Osteoblast (primary cell): ENCODE measurements at places on chromosomes 2 and 18. TPM values are rescaled to one million over a fixed set of nuclear protein-coding genes. Genes with fewer than 3 reads are reported as not detected.

The ARHGAP28 gene
- 23.9 and 24.2 TPM in 2 replicates for total RNA-seq

The CD8B gene
- total RNA-seq, result not detected in 2 replicates

The MEP1B gene
- total RNA-seq, result not detected in 2 replicates

The ACADL gene
- total RNA-seq, result not detected in 2 replicates

The CXCR1 gene
- not detected in 2 replicates for total RNA-seq

The KIF1A gene
- total RNA-seq, result under 0.01 TPM in 1 of 2 replicates, not detected in the other

The CRYGD gene
- not detected in 2 replicates for total RNA-seq

The NOL4 gene
- total RNA-seq, result not detected in 2 replicates

The RGPD4 gene
- total RNA-seq, result under 0.01 TPM in 1 of 2 replicates, not detected in the other

DNA sequence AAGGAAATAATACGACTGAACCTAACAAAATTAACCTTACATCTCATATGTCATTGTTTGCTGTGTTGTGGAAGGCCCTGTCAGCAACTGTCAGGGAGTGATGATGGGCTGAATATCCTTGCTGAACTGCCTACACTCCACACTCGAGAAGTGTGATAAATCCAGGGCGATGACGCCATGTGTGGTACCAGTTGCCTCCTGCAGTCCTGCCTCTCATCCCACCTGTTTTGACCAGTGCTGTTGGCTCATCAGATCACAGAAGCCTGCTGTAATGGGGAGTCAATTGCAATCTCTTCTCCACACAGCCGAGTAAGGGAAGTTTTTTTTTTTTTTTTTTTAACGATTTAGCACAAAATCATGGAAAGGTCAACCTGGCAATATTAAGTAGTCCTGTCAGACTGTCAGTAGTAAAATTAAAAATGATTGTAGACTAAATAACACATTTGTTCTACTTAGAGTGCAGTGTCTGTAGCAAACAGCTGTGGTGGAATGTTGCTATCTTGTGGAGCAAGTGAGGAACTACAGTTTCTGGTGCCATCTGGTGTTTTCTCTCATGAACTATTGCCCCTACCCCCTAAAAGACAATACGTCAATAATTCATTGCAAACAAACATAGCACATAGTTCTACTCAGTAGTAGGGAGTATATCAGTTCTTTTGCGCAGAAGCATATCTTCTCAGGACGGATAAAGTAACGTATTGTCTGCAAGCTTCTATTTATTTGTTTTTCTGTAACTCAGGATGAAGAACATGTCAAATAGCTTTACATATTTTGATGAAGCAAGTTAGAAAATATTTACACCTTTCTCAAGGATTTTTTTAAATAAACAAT, 347.6 kb downstream of the CTNNA2 start:
- no peaks in the 10 kb centered on the region for H3K4me1 ChIP-seq
- H3K36me3 ChIP-seq, result no peaks in the 10 kb centered on the region
- no peak overlapping the region for H3K4me3 ChIP-seq
- H3K27ac ChIP-seq, result no peak overlapping the region
- DNase-seq, result peak; percentile 39

- no peak for DNase-seq
- no peak overlapping the region for H3K4me3 ChIP-seq
- peaks cover 83% of the 10 kb centered on the region for H3K36me3 ChIP-seq
- H3K27me3 ChIP-seq, result no peaks in the 10 kb centered on the region
- peak overlapping the region; percentile 77 for H3K27ac ChIP-seq
Observed at GRCh38 chr2:237324405-237324831, 89.5 kb downstream of the COL6A3 start.

- H3K4me1 ChIP-seq, result no peaks in the 10 kb centered on the region
- no peak overlapping the region for H3K27ac ChIP-seq
- no peak overlapping the region for H3K4me3 ChIP-seq
- no peaks in the 10 kb centered on the region for H3K36me3 ChIP-seq
- DNase-seq, result no peak
Observed at GRCh38 chr2:134336352-134336751, 82.5 kb downstream of the MGAT5 start.

- DNase-seq, result no peak
- H3K27ac ChIP-seq, result no peak overlapping the region
- no peaks in the 10 kb centered on the region for H3K36me3 ChIP-seq
- no peak overlapping the region for H3K4me3 ChIP-seq
- no peaks in the 10 kb centered on the region for H3K27me3 ChIP-seq
Observed at GRCh38 chr2:128406736-128407554, 88.3 kb upstream of the HS6ST1 start.

DNA sequence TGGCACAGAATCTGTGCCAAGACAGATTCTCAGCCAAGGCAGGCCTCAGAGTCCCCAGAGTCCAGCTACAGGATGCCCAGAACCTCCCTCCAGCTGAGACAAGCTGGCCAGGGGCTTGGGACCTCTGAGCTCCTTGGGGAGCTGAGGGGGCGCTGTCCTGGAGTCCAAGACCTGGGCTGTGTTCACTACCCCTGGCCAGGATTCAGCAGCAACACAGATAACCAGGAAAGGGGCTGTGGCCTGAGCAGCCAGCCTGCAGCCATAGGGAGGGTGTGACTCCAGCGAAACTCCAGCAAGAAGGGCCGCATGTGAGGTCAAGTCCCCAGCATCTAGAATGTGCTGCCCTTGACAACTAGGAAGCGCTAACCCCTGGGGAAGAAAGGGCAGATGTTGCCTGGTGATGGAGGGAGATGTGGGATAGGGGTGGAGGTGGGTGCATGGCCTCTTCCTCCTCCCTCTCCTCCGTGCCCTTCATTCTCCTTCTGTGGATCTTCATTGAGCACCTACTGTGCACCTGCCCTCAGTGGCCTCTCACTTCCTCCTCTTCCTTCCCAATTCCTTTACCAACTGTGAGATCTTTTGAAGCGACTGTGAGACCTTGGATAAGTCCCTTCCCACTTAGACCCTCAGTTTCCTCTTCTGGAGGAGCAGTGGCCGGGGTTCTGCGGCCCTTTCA, 7.7 kb upstream of the ARID5A start:
- DNase-seq, result peak; percentile 79
- peak overlapping the region; percentile 81 for H3K27ac ChIP-seq
- H3K36me3 ChIP-seq, result no peaks in the 10 kb centered on the region
- peaks cover 13% of the 10 kb centered on the region for H3K27me3 ChIP-seq
- H3K4me3 ChIP-seq, result peak overlapping the region; percentile 74
- peaks cover 56% of the 10 kb centered on the region for H3K4me1 ChIP-seq

- no peaks in the 10 kb centered on the region for H3K36me3 ChIP-seq
- H3K27ac ChIP-seq, result no peak overlapping the region
- no peak overlapping the region for H3K4me3 ChIP-seq
- H3K27me3 ChIP-seq, result no peaks in the 10 kb centered on the region
Observed at GRCh38 chr18:61855449-61856378, 37.1 kb downstream of the RNF152 start.

DNA sequence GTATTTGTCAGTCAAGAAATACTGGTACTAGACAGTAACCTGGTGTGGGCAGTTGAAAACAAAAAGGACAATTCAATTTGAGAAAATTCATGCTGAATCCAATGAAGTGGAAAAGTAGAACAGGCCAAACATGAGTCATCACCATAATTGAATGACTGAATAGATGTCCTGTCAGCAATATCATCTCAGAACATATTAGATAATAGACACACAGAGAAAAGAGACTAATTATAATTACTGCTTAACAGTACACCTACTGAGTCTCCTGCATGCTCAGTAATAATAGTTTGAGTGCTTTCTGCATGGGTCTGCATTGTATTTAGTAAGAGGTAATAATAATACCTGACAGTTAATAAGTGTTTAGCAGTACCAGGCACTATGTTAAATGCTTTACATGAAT, 138.6 kb upstream of the ZC3H15 start:
- no peaks in the 10 kb centered on the region for H3K36me3 ChIP-seq
- H3K27ac ChIP-seq, result no peak overlapping the region
- H3K4me1 ChIP-seq, result peaks cover 3% of the 10 kb centered on the region
- no peaks in the 10 kb centered on the region for H3K27me3 ChIP-seq

DNA sequence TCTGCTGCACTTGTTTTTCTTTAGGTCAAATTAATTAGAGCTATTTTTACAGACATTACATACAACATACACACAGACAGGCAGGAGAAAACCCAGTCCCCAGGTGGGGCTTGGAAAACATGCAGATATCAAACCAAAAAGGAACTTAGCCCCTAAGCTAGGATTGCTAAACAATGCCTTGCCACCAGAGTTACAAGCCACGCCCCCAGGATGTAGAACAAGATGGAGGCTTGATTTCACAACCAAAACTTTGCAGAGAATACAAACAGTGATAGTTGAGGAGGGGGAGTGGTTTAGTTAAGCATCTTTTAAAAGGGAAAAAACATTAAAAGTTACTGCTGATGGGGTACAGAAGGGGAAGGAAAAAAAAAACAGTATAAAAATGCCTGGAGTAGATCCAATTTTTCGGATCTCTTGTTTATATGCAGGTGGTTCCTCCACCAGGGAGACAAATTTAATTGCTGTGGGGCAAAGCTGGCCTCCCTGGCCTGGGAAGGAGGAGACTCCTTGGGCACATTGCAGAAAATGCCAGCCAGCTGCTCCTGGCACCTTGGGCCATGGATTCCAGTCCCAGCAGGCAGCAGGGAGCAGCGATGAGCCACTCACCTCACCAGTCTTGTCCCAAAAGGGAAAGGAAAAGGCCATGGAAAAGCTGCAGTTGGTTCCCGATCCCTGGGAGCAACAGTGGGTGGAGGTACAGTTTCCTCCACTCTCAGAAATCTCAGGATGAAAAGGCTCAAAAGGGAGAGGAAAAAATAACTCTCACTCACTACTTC, 348.4 kb upstream of the REG3G start:
- DNase-seq, result no peak
- H3K27ac ChIP-seq, result no peak overlapping the region
- H3K27me3 ChIP-seq, result no peaks in the 10 kb centered on the region
- H3K4me1 ChIP-seq, result no peaks in the 10 kb centered on the region
- no peak overlapping the region for H3K4me3 ChIP-seq

DNA sequence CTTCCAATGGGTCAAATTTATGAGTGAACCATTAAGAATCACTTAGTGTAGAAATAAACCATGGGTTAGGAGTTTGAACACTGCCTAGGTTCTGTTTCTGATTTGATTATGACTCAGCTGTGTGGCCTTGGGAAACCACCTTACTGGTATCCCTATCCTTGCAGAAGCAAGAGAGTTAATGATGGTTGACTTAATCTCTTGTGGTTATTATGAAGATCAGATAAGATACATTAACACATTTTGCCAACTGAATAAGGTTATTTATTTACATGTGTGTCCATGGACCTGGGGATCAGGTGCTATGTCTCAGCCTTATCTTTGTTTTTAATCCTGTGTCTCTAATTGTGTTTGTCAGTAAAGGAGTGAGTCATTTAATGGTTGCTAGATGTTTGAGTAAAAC, 5.4 kb upstream of the KCNJ13 start:
- no peaks in the 10 kb centered on the region for H3K27me3 ChIP-seq
- DNase-seq, result peak; percentile 38
- peaks cover 10% of the 10 kb centered on the region for H3K36me3 ChIP-seq
- no peak overlapping the region for H3K4me3 ChIP-seq
- no peaks in the 10 kb centered on the region for H3K4me1 ChIP-seq

- peaks cover 44% of the 10 kb centered on the region for H3K4me1 ChIP-seq
- peaks cover 36% of the 10 kb centered on the region for H3K36me3 ChIP-seq
- H3K27ac ChIP-seq, result peak overlapping the region; percentile 83
- no peaks in the 10 kb centered on the region for H3K27me3 ChIP-seq
- peak overlapping the region; percentile 90 for H3K4me3 ChIP-seq
Observed at GRCh38 chr2:43225788-43226557, 433 bp downstream of the ZFP36L2 start.

DNA sequence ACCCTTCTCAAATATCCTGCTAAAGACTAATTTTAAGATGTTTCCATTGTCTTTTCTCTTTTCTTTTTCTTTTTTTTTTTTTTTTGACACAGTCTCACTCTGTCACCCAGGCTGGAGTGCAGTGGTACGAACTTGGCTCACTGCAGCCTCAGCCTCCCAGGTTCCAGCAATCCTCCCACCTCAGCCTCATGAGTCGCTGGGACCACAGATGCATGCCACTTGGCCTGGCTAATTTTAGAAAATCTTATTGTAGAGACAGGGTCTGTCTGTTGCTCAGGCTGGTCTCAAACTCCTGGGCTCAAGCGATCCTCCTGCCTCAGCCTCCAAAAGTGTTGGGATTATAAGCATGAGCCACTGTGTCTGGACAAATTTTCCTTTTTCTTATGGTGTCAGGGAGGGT, 167.5 kb downstream of the MCFD2 start:
- no peaks in the 10 kb centered on the region for H3K27me3 ChIP-seq
- no peak for DNase-seq
- H3K4me1 ChIP-seq, result peaks cover 92% of the 10 kb centered on the region
- peak overlapping the region; percentile 92 for H3K27ac ChIP-seq

- no peak for DNase-seq
- H3K36me3 ChIP-seq, result no peaks in the 10 kb centered on the region
- H3K4me3 ChIP-seq, result no peak overlapping the region
- H3K4me1 ChIP-seq, result no peaks in the 10 kb centered on the region
- H3K27me3 ChIP-seq, result no peaks in the 10 kb centered on the region
Observed at GRCh38 chr2:212677466-212677865, 138.9 kb upstream of the ERBB4 start.

DNA sequence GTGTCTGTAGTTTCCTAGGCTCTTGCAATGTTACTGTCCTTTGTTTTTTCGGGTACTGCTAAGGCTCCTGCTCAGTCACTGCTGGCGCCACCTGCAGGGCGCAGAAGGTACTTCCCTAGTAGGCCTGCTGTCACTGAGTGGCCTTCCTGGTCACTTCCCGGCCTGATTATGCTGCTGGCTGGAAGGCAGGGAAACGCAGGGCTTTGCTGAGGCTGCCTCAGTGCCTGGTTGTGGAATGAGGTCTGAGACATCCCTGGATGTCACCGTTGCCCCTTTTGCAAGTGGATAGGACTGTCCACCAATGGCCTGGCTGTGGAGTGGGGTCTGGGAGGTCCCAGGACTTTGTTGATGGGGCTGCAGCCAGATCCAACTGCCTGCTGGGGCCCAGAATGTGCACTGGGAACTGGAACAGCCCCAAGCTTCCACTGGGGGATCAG, 13.1 kb downstream of the DAW1 start:
- peak; percentile 77 for DNase-seq
- no peak overlapping the region for H3K4me3 ChIP-seq
- no peak overlapping the region for H3K27ac ChIP-seq
- H3K27me3 ChIP-seq, result no peaks in the 10 kb centered on the region
- no peaks in the 10 kb centered on the region for H3K36me3 ChIP-seq
- peaks cover 15% of the 10 kb centered on the region for H3K4me1 ChIP-seq

DNA sequence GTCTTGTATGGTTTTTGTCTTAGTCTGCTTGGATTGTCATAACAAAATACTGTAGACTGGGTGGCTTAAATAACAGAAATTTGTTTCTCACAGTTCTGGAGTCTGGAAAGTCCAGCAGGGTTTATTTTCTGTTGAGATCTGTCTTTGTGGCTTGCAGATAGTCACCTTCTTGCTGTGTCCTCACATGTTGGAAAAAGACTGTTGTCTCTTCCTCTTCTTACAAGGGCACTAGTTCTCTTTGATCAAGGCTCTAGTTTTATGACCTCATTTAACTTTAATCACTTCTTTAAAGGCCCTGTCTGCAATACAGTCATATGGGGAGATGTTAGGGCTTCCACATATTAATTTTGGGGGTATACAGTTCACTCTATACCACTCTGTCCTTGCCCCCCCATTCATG, 56.5 kb downstream of the NBEAL1 start:
- peaks cover 11% of the 10 kb centered on the region for H3K36me3 ChIP-seq
- H3K4me1 ChIP-seq, result no peaks in the 10 kb centered on the region
- H3K27me3 ChIP-seq, result no peaks in the 10 kb centered on the region
- no peak overlapping the region for H3K27ac ChIP-seq
- DNase-seq, result no peak

- H3K36me3 ChIP-seq, result no peaks in the 10 kb centered on the region
- no peaks in the 10 kb centered on the region for H3K27me3 ChIP-seq
- DNase-seq, result peak; percentile 83
- H3K4me3 ChIP-seq, result no peak overlapping the region
Observed at GRCh38 chr2:150526827-150527226, 39.4 kb upstream of the RND3 start.

- no peak for DNase-seq
- H3K27me3 ChIP-seq, result peaks cover under 1% of the 10 kb centered on the region
- no peak overlapping the region for H3K27ac ChIP-seq
- no peak overlapping the region for H3K4me3 ChIP-seq
- peaks cover 4% of the 10 kb centered on the region for H3K36me3 ChIP-seq
Observed at GRCh38 chr2:205802065-205802464, 119.8 kb downstream of the NRP2 start.
